ENCODE measurements at places on chromosomes 13 and 19. TPM values are rescaled to one million over a fixed set of nuclear protein-coding genes. Genes with fewer than 3 reads are reported as not detected.

MBD3L3 gene
- total RNA-seq, result not detected

FCHO1 gene
- total RNA-seq, result not detected

SLITRK5 gene
- total RNA-seq, result under 0.01 TPM

ADGRE2 gene
- total RNA-seq, result 1.3 TPM

- no peak for DNase-seq
Measured at GRCh38 chr13:110413676-110414040, 106.6 kb downstream of the COL4A2 start.

DNA sequence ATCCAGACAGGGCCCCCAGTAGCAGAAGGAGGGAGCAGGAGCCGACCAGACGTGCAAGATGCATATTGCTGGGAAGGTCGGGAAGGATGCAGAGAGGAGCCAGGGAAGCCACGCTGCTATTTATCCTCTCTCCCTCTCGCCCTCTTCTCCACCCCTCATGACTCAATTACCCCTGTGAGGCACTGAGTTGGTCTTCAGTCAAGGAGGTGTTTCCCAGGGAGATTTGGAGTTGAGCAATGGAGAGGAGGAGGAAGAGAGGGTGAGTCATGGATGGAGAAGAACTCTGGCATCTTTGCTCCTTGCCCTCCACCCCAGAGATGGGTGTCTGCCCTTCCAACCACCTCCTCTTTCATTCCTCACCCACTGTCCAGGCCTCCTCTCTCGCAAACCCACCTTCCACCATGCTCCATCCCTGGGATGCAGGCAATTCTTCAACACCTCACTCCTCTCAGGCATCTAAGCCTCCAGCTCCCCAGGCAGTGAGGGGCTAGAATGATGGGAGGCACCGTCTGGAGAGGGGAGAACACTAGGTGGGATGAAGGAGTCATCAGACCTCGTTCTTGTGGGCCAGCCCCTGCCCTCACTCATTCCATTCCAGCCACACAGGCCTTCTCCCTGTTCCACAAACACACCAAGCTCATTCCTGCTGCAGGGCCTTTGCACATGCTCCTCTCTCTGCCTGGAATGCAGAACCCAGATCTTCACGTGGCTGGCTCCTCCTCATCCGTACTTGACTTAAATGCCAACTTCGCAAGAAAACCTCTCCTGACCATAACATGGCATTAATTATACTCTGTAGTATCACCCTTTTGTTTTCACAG, at the start of gene SBSN:
TSS of gene SBSN (minus strand) at position 94 of the 821 bp plus-strand sequence. CDS start at position 64, 30 bp downstream.
- DNase-seq, result no peak

SPTBN4 gene
- total RNA-seq, result 6.3 TPM

NAPSA gene
- 2.3 TPM for total RNA-seq

- DNase-seq, result no peak
Measured at GRCh38 chr13:78046331-78046730, 127.7 kb upstream of the EDNRB start.

PDX1 gene
- 25.1 TPM for total RNA-seq

DNA sequence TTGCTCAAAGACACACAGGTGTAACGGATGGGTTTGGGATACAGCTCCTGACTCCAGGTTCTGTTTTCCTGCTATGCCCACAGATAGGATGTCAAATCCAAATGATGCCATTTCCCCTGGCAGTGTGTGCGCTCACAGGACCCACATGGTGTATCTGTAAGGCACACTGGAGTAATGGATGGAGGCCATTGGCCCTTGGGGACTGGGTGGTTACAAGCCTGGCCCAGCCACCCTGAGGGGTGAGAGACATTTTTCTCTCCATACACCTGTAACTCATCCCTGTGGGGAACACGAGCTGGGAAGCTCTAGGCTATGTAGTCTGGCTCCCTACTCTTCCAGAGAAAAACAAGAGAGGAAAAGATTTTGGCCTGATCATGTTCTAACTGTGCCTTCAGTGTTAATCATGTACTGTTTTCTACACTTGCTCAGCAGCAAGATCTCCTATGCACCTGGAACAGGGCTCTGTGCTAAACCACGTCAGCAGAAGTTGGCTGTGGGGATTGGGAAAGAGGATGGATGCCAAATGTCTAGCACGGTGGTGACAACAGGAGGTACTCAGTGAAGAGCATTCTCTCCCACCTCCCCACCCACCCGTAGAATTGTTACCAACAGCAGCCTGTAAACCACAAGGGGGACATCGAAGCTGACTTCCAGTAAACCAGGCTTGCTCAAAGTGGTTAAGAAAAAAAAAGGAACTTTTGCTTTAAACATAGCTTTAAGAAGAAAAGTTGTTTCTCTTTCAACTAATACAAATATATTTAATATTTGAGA, 237.0 kb downstream of the LACC1 start:
- DNase-seq, result no peak

GRCh38 chr19:3171894-3172672, 6.5 kb upstream of the S1PR4 start:
- no peak for DNase-seq

DNA sequence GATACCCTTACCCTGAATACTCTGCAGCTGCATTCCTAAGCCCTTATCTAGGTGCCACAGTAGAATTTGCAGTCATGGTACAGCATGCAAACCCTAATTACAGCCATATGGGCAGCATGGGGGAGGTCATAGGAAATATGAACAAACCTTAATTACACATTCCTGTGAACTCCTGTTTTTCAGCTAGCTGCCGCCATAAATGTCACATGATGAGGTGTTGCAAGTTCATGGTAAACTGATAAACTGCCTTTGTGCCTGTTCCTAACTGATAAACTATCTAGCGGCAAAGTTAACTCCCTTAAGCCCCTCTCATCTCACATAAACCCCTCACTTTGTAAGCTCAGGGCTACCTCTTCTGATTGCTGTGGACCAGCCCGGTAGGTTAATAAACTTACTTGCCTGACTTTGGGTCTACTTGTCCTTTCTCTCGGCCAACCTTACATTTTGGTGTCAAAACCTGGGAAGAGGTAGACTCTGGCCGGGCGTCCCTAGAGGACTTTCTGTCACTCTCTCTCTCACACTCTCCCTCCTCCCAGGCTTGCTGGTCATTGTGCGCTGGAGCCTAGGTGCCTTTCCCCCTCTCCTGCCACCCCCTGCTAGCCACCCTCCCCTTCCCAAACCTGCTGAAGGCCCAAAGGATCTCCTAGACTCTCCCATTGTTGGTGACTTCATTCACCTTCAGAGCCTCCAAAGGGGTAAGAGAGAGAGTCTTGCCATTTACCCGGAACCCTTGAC, 43.3 kb downstream of the ZNF93 start:
- DNase-seq, result no peak

GRCh38 chr13:76798037-76798436, 88.2 kb downstream of the KCTD12 start:
- no peak for DNase-seq

DNA sequence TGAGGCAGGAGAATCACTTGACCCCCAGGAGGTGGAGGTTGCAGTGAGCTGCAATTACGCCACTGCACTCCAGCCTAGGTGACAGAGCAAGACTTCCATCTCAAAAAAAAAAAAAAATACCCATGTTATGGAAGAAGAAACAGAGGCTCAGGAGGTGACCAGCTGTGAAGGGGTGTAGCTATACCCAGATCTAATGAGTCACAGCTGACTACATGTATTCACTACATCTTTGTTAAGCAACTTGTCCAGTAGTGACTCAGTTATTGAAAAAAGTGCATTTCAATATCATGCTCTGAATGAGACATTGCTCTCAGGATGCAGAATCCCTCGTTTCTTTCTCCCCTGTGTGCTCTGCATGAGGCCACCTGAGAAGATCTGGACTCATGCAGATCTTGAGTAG, 16.1 kb upstream of the SPART start:
- no peak for DNase-seq

ZBTB32 gene
- not detected for total RNA-seq

DNA sequence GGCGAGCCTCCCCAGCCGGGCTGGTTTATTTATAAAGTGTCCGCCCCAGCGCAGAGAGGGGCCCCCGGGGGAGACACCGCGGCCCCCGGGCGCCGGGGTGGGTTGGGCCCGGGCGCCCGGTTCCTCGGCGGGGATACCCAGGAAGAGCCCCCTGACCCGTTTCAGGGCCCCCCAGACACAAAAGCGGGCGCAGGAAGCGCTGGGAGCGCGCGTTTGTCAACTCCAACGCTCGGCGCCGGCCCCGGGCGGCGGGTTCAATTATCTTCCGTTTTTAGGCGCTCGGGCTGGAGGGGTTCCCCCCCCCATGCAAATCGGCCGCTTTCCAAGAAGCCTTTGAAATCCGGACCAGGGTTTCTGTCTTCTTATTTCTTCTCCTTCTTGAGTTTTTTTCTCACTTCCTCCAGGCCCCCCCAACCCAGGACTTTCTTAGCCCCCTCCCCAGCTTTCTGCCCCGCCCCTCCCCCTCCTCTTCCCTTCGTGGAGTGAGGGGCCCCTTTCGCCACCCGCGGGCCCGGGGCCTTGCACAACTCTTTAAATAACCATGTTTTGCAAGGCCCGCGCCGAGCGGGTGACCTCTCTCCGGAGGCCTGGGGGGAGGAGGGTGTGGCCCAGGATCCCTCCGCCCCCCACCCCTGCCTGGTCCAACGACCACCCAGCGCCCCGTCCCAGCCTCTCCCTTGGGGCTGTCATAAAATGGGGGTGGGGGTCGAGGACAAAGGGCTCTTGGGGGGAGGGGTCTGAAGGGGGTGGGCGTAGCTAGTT, 935 bp downstream of the ARID3A start:
- DNase-seq, result peak; percentile 63

- no peak for DNase-seq
Measured at GRCh38 chr13:46682707-46683106, 114.3 kb downstream of the ESD start.

DNA sequence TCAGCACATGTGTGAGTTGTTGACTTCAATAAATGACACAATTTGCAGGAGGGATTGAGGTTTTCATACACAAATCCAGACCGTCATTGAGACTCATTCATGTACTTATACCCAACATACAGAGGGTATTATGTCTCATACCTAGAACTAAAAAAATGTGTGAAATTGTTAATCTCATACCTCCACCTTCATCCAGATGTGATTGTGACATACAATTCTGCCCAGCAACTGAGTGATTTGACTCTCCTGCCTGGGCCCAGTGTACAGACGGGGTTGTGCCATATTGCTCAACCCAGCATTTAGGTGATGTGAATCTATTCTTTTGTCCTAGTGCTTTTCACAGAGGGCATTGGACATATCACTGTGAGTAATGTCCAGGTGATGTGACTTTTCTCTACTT, 12.6 kb upstream of the ZNF681 start:
- DNase-seq, result no peak

GRCh38 chr13:50214514-50214913, 199.3 kb downstream of the KCNRG start:
- DNase-seq, result no peak

GRCh38 chr19:24000656-24001055, 86.0 kb downstream of the ZNF726 start:
- no peak for DNase-seq

FGF21 gene
- not detected for total RNA-seq

DNA sequence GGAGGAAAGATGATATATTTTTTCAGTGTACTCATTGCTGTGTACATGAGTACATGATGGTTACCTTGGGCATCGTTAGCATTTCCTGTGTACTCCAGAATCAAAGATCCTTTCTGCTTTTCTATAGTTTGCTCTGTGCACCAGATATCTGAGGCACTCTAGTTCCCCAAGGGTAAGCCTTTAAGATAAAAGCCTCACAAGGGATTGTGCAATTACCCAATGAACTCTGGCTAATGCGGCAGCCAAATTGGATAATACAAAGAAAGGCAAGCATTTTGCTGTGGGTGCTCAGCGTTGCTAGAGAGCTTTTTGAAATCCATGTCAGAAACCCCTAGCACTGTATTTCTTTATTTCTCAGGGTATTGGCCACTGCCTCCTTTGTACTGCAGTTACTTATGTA, 2.9 kb downstream of the CYSLTR2 start:
- DNase-seq, result no peak

DNA sequence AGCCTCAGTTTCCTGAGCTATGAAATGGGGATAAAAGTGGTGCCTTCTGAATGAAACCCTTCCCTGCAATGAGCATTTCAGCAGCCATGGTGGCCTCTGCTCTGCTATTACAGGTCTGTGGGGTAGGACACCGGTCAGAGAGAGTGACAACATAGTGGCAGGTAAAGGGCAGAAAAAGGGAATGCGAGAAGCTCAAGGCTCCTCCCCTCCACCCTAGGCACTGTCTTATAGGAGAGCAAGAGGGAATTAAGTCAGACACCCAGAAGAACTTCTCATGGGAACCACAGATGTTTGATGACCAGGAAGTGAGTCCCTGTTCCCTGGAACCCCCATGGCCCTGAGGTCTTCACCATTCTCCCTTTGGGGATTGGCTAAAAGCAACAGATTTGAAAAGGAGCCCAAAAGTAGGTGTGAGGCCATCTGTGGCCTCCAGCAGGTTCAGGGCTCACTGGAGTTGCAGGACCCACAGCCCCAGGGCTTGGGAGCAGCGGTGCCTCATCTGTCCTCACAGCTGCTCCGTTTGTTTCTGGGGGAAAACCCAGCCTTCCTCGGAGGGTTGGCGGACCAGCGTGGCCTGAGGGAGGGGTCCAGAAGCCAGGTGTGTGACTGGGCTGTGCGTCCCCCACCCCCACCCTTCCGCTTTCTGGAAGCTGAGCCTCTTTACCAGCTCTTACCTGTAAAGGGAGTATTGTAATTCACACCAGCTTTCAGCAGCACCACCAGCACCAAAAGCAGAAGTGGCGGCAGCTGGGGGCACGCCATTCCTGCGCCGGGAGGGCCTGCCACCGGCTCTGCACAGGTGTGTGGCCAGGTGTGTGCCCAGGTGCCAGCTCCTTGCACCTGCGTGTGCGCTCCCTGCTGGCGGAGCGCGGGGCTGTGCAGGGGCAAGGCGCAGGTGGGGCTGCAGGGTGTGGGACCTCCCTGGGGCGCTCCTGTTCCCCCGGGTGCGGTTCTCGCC, 19.4 kb downstream of the IQCN start:
- DNase-seq, result peak; percentile 47

GRCh38 chr19:3966051-3967017, 4.6 kb downstream of the DAPK3 start:
- peak; percentile 89 for DNase-seq

- DNase-seq, result no peak
Measured at GRCh38 chr13:100439247-100439970, 149.2 kb downstream of the GGACT start.

- peak; percentile 29 for DNase-seq
Measured at GRCh38 chr19:4390567-4391305, 9.6 kb downstream of the SH3GL1 start.

FGF9 gene
- 1.3 TPM for total RNA-seq

ZNF112 gene
- total RNA-seq, result 3.6 TPM

ZNF528 gene
- total RNA-seq, result 13.7 TPM

- DNase-seq, result no peak
Measured at GRCh38 chr19:55252760-55253663, 5.8 kb downstream of the PPP6R1 start.

All from body of pancreas (tissue), 4 donors.